ENCODE measurements at places on chromosomes 3 and 15.

- DNase-seq: no peak
Measured at GRCh38 chr3:72079369-72079872, 294.5 kb upstream of the PROK2 start.

DNA sequence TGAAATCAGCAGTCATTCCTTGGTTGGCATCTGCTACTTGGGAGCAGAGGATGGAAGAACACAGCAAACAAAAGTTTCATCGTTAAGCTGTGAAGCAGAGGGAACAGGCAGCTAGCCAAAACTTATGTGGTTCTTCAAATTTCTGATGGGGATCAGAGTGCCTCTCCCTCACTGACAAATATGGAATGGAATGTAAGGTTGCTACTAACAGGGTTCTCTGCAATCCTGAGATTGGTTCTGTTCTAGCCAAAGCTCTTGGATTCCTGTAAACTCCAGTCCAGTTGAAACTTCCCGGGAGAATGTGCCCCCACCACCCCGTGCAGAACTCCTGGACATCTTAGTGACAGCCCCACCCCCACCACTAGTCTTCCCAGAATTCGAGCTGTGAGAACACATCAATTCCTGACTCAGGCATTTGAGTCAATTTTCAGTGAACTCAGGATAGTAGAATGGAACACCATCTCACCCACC lies 55.9 kb upstream of the PHLDB2 start:
- DNase-seq: no peak

GRCh38 chr15:98955331-98955730 lies 52.3 kb downstream of the PGPEP1L start:
- DNase-seq: no peak

GRCh38 chr3:81218023-81218422 lies 543.4 kb downstream of the GBE1 start:
- no peak for DNase-seq

GRCh38 chr3:43862992-43863805 lies 172.5 kb downstream of the ABHD5 start:
- DNase-seq: no peak

DNA sequence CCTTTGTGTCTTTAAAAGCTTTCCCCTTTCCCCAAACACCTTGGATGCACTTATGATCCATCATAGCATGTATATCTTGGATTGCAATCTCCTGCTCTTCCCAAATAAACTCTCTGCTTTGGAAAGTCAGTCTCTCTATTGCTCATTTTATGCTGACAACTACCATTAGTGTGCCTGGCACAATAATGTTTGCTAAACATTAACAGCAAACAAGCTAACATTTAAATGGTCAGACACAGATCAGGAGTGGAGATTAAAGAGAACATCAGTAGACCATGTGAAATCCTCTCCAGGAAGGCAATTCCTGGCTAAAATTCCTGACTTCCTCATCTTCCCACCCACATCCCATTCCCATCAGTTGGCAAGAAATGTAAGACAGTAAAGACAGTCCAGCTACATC lies 44.3 kb upstream of the EIF1B start:
- no peak for DNase-seq

- DNase-seq: no peak
Measured at GRCh38 chr3:185823078-185824044, 1.5 kb downstream of the IGF2BP2 start.

DNA sequence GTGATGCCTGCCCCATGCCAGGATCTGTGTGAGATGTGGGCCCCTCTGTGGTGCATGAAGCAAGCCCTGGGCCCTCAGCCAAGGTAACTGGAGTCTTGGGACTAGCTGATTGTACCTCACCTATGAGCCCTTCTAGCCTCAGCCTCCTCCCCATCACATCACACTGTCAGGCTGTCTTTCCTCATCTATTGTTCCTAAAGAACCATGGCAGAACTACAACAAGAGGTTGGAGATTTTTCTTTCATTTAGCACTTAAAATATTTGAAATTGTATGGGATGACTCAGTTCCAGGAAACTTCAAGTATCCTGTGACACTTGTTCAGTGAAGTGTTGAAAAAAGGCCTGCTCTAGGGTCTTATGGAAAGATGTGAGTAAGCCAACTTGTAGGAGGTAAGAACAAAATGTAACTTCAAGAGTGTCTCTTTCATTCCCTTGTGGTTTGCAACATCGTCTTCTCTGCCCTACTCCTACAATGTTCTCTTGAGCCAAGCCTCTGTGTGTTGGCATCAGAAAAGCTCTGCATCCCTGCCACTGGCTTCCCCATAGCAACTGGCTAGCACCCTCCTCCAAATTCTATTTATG lies 58.7 kb upstream of the TIPARP start:
- no peak for DNase-seq

GRCh38 chr15:92118162-92118935 lies 264.8 kb downstream of the SLCO3A1 start:
- DNase-seq: no peak
